ENCODE measurements at places on chromosomes 2 and 18.
A peak's percentile ranks its signal among the peaks of the same experiment; 100 is the strongest.

DNA sequence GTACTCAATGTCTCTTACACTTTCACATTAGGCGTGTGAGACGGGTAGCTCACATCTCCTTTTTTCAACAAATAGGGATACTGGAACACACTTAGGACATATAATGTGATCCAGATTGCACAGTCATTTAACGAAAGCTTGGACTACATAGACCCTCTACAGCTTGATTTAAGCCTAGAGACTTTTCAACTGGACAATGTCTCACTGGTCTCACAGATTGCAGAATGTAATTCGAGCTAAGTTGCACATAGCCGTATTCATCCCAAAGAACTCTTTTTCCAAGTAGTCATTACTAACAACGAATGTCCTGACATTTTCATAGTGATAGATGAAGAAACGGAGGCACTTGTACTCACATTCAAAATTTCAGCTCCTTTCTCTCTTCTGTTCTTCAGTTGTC is 612.1 kb downstream of the ZEB2 start:
- no peak for DNase-seq

- no peak for DNase-seq
Measured at GRCh38 chr18:51192696-51193095, 4.8 kb downstream of the MEX3C start.

GRCh38 chr2:220555961-220556630 is 928.7 kb downstream of the SLC4A3 start:
- DNase-seq, result no peak

- no peak for DNase-seq
Measured at GRCh38 chr18:57576316-57576715, 10.2 kb downstream of the FECH start.

DNA sequence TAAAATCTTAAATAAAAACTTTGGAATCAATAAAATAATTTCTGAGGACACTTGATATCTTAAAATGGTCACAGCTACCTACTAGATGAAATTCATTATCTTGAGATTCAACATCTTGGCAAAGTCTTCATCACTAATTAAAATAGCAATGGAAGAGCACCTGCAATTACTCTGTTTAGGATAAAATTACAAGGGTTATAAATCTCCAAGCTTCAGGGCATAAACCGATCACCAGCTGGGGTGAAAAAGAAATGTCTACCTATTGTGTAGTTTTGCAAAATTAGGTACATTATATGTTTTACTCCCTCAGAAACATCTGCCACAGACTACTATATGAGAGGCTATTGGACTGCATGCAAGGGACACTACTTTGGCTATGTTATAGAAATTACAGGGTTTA is 327.1 kb downstream of the CCDC178 start:
- no peak for DNase-seq

DNA sequence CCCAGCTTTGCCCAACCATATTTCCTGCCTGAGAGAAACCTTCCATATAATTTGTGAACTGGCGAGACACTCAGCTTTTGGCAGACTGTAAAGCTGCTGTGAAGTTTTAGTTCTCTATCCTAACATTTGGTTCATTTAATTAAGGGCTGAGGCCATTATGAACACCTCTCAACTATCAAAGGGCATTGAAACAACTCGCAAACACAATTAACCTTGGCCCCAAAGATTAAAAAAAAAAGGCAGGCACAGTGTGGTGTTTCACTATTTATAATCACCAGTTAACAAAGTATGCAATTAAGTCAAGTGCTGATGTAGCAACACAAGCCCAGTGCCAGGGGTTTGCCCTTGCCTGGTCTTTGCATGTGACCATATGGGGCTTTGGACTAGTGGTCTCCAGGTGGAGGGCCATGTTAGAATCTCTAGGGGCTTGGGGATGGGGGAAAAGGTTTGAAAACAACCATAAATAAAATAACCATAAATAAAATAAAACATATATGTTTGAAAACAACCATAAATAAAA is 297.6 kb upstream of the SKOR2 start:
- no peak for DNase-seq

DNA sequence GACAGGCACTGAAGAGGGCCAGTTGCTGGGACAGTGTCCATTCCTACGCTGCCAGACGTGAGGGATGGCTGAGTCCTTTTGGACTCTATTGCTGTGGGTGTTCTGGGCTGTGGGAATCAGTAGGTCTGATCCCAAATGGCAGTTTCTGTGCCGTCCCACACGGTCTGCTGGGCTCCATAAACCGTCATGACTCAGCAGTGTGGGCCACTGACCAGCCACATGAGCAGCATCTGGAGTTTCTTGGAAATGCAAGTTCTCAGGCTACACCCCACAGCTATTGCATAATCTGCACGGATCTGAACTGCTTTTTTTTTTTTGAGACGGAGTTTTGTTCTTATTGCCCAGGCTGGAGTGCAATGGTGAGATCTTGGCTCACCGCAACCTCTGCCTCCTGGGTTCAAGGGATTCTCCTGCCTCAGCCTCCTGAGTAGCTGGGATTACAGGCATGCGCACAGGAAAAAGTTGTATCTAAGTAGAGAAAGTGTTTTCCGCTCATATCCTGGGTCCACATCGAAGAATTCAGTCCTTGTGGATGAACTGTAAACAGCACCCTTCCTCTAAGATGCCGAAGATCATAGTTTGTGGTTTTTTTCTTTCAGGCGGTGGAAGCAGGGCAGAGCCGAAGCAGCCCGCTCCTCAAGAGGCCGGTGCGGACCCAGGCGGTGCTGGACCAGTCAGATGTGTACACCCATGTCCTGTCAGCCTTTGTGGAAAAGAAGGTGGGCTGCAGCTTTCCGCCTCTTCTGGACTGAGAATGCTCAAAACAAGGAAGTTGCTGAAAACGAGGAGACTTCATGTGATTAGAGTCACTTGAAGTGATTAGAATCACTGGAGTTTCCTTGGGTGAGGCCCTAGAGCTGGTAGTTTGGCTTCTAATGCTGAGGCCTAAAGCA is 25.5 kb downstream of the RMC1 start:
- no peak for DNase-seq

GRCh38 chr2:27890146-27890923 is at the start of the genes BABAM2 and RBKS:
Gene BABAM2 (plus strand): TSS chr2:27890729. CDS start chr2:27894557, 3,828 bp downstream.
Gene RBKS (minus strand): TSS chr2:27890387. CDS start chr2:27890345, 42 bp downstream.
- peak; percentile 96 for DNase-seq

DNA sequence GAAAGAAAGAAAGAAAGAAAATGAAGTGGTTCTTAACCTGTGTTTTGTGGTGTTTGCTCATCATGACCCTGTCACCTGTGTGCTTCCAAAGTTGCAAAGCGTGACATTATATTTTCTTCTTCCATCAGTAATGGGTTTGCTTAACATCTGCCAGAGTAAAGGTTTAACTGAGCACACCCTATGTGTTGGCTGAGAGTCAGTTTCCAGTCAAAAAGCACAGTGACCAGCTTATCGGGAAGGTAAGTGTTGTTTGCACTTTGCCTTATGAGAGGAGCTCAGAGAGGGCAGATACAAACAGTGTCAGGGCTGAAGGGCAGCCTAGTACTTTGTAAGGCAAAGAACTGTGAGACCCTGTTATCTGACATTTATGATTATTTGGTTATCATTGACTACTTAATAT is 406.2 kb upstream of the CWC22 start:
- no peak for DNase-seq

DNA sequence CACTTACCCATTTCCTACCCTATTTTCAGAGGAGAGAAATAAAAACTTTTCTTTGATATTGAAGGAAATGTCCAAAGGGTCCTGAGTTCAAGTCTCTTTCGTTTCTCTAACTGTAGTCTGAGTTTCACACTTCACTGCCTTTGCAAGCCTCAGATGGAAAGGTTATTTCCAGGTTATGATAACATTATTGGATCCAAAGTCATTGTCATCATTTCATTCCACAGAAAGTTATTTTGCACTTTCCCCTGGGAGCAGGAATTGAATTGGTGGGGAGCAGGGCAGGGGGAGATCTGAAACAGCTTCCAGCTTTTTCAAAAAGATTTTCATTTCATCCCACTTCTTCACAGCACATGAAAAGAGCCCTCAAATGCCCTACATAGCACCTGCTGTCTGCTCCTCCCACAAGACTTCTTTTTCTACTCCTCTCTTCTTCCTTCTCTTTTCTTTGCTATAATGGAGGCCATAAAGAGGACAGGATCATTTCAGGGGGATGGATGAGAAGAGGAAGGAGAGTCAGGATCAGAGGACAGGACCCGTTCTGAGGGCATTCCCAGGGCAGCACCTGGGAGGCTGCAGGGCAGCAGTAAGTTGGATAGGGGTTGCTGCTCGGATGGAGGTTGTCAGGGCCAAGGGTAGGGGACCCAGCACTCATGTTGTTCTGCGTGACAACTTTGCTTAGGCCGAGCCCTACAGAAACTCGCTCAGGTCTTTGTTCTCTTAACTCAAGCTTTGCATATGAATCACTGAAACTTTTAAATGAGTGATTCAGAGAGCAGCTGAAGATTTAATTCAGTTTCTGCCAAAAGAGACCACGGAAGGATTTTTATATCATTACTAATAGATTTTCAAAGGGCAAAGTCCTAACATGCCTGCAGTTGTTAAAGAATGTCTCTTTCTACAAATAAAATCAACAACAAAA is 11.4 kb upstream of the GALNT5 start:
- DNase-seq, result no peak

DNA sequence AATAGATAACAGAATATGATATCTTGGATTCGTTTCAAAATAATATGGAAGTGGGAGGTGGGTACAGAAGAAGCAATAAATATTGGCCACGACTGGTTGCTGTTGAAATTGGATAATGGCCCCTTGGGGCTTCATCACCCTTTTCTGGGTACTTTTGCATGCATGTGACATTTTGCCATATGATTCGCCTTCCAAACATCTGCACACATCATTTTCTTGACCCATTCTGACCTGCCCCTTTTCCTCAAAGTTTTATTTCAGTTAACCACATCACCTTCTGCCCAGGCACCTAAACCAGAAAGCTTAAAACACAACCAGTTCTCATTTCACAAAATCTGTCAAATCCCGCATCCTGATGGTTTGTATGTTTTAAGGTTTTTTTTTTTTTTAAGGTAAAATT is 116.7 kb upstream of the AGAP1 start:
- DNase-seq, result no peak

- no peak for DNase-seq
Measured at GRCh38 chr18:39635966-39636365, 2070.4 kb upstream of the CELF4 start.

DNA sequence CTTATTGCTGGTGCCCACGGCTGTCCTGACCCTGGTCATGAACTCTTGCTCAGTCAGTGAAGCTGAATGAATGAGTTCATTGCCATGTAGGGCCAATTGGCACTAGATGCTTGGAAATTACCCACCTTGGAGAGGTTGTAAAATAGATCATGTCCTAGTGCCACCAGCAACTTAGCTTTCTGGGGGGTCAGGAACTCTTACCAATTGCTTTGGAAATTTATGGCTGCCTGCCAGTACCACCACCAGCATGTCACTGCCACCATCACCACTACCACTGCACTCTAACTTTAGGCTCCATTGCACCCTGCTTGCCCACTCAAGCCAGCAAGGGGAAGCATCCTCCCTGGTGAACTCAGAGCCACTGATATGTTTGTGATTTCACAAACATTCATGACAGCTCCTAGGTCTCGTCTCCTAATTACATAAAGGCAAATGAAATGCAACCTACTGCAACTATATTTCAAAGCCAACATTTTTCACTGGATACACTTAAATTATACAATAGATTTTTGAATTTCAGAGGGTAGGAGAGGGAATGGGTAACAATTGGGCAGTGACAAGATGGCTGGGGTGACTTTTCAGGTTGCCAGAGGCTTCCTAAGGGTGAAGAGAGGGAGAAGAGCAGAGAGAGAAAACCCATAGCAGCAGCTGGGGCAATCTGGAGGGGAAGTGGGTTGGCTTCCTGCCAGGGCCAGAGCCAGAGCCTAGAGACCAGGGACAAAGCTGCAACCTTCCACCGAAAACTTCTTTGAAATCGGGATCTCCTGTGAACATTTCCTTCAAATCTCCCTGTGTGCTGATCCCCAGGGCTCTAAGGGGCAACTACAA is 3.5 kb upstream of the EMILIN1 start:
- DNase-seq, result no peak

DNA sequence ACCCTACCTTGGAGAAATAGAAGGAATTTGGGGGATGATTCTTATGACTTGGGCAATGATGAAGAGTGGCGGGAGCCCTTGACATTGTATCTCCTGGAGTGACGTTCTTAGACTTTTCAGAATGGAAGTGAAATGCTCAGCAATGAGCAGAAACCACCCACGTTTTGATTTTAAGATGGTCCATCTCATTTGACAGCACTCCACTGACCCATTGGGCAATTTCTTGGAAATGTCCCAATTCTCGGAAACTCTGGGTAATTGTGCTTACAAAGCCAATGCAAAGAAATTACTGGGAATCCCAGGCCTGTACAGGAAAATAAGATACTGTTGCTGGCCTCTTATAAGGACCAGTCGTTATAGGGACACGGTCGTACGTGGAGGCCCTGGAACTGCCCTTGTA is 170.0 kb upstream of the COPS8 start:
- no peak for DNase-seq

DNA sequence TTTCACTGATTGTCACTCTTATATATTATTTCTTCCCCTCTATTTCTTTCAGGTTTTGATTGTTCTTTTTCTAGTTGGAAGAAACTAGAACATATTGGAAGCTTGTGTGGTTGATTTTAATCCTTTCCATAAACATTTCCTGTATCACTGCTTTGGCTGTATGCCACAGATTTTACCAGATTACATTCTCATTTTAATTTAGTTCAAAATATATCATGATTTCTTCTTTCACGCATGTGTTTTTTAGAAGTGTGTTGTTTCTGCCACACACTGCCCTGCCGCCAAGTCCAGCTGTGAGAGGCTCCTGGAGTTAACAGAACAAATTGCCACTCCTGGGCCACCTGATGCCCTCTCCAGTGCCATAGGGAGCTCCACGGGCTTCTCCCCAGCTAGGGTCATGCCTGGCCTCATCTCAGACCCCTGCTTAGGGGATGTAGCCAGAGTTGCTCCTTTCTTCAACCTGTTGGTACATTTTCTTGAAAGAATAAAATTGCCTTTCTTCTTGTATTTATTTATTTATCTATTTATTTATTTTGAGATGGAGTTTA is 206.2 kb upstream of the COPS8 start:
- no peak for DNase-seq

GRCh38 chr2:161576421-161576820 is 47.8 kb upstream of the SLC4A10 start:
- no peak for DNase-seq
